ENCODE measurements at places on chromosomes 5 and 9. TPM values are rescaled to one million over a fixed set of nuclear protein-coding genes. Genes with fewer than 3 reads are reported as not detected.

The SLC46A2 gene
- total RNA-seq, result not detected

DNA sequence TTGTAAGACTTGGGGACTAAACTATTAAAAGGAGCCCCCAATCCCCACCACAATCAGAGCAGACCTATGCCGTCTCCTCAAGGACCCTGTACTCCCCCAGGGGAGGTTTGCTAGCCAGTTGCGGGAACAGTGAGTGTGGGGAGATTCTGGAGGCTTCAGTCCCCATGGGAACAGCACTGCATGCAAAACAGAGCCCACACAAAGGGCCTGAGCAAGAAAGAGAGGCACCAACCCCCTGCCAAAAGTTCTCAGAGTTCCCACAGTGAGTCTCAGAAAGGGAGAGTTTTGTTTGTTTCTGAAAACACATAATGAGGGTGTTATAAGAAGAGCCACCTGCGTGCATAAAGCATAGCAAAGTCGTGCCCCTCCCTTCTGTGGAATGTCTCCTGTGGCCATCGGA, 56.6 kb downstream of the CFAP90 start:
- DNase-seq, result no peak

DNA sequence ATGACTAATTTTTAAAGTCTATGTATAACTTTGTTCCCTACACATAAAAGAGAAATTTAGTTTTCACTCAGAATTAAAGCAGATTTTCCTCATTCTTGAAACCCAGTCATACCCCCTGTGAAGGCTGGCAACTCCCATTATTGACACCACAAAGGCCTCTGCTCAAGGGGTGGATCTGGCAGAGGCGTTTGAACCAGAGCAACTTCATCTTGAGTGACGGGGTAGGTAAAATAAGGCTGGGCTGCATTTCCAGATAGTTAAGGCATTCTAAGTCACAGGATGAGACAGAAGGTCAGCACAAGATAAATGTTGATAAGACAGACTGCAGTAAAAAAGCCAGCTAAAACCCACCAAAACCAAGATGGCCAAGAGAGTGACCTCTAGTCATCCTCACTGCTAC, 177.2 kb upstream of the OR13F1 start:
- no peak for DNase-seq

DNA sequence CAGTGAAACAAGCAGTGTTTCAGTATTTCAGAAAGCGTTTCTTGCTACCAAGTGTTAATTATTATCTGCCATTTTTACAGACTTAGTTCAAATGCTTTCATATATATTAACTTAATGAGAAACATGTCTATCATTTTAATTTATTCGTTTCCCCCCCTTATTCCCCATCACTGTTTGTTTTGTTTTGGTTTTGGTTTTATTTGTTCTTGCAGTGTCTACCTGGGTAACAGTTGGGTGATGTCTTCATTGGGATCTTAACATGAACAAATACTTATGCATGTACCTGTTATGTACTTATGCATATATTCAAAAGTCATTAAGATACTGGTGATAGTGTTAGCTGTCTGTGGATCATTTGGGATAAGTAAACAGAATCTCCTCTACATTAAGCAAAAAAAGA, 108.0 kb downstream of the CDC42SE2 start:
- DNase-seq, result no peak

DNA sequence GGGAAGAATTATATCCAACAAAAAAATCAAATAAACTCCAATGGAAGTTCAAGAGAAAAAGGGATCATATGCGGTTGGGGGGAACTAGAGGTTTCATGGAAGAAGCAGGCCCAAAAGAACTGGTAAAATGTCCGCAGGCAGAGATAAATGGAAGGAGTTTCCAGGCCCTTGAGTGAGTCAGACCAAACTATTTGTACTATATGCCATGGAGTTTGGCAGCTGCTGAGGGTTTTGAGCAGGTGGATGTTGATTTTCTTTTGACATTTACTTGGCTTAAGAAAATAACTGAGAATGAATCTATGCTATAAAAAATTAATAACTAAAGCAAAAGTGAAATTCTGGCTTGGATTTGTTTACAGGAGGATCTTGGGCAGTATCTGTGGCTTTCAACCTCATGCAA, 33.7 kb downstream of the MINAR2 start:
- no peak for DNase-seq

DNA sequence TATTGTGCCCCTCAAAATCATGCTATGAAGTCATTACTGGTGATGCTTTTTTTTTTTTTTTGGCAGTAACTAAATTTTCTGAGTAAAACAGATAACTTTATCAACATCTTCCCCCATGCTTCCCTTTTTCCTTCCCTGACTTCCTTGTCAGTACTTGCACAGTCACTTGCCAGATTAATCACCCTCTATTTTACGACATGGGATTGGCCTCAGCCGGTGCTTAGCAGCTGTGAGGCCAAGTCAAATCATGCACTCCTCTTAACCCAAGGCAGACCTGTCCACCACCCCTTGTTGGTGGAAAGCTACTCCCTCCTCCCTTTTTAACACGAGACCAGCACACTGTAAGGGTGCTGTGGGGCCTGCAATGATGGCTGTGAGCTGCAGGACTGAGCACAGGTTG, 118.0 kb upstream of the OTULINL start:
- DNase-seq, result peak; percentile 93

GRCh38 chr9:26375448-26375847, 517.2 kb downstream of the CAAP1 start:
- no peak for DNase-seq

All from fibroblast of villous mesenchyme (primary cell).